ENCODE measurements at places on chromosomes 5 and 9. TPM values are rescaled to one million over a fixed set of nuclear protein-coding genes. Genes with fewer than 3 reads are reported as not detected.

DMGDH gene
- 4.7 TPM for total RNA-seq

MAP3K1 gene
- total RNA-seq: 23.7 TPM

SGCD gene
- total RNA-seq: 0.42 TPM

FCN1 gene
- not detected for total RNA-seq

COL15A1 gene
- 0.27 TPM for total RNA-seq

INSL4 gene
- not detected for total RNA-seq

RNF14 gene
- 33.0 TPM for total RNA-seq

GPRIN1 gene
- total RNA-seq: 4.8 TPM

IER5L gene
- total RNA-seq: 8.1 TPM

GABRA6 gene
- total RNA-seq: not detected

SH2D3C gene
- total RNA-seq: 0.74 TPM

- no peak for DNase-seq
Measured at GRCh38 chr5:54175-54730, 37.7 kb upstream of the PLEKHG4B start.

DNA sequence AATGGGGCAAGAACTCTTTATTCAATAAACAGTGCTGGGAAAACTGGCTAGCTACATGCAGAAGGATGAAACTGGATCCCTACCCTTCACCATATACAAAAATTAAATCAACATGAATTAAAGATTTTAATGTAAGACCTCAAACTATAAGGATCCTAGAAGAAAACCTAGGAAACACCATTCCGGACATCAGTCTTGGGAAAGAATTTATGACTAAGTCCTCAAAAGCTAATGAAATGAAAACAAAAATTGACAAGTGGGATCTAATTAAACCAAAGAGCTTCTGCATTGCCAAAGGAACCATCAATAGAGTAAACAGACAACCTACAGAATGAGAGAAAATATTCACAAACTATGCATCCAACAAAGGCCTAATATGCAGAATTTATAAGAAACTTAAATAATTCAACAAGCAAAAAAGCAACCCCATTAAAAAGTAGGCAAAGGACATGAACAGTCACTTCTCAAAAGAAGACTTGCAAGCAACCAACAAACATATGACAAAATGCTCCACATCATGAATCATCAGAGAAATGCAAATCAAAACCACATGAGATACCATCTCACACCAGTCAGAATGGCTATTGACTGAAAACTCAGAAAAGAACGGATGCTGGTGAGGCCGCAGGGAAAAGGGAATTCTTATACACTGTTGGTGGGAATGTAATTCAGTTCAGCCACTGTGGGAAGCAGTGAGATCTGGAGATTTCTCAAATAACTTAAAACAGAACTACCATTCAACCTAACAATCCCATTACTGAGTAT lies 104.3 kb upstream of the MAP3K1 start:
- no peak for DNase-seq

DNA sequence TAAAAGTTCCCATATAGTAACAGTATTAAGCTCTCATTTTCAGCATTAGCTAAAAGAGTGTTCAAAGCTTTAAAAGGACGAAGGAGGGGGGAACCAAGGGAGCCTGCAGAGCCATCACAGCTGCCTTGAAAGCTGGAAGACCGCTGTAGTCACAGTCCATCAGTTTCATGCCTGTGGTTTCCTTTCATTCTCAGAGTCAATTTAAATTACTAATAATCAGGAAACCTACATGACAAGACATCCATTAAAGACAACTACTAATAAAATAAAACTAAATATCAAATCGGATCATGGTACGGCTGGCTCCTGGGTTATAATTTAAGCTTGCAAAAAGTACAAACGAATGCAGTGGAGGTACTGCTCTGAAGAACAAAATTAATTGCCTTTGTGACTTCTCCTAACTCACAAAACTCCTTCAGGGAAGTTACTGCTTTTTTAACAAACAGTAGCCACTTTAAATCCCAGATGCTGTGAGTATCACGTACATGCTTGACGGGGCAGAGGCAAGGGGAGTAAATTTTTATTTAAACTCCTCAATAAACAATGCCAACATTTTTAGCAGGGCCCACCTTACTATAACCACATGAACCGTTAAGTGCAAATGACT lies 213.5 kb downstream of the DENND1A start:
- no peak for DNase-seq

DNA sequence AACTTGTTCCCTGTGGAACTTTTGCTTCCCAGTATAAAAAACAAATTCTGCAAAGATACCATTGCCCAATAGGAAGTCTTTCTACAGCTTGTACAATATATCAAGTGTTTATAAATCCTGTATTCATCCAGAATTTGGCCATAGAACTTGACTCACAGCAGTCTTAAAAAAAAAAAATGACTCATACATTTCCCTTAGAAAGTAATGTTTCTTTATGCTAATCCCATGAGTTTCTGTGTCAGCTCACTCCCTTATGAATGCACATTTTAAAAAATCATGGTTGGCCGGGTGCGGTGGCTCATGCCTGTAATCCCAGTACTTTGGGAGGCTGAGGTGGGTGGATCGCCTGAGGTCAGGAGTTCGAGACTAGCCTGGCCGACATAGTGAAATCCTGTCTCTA lies 89.3 kb upstream of the DMRT1 start:
- no peak for DNase-seq

DNA sequence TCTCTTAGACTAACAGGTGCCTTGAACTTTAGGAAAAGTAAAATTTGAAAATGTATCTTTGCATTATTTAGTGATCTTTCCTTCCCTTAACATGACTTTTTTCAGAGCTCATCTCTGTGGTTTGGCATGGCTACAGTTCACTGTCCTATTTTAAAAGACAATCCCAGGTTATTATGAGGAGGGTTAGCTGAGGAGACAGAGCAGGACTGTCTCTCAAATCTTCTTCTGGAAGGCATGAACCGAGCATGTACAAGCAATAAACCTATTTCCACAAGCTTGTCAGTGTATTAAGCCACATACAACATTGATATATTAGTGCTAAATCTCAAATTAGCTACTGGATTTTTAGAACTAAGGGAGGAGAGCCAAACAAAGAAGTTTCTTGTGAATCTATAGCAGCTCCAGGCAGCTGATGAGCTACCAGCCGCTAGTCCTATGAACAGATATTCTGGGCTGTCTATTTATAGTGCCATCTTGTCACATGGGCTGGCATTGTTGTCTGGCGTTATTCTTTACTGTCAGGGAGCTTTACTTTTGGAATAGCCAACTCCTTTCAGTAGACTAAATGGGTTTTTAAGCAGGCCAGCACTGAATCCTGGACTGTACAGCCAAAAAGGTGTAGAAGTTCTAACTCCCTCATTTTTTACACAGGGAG lies 171.2 kb upstream of the ACTBL2 start:
- DNase-seq: no peak

- no peak for DNase-seq
Measured at GRCh38 chr9:89383030-89383720, 64.9 kb downstream of the SECISBP2 start.

- DNase-seq: no peak
Measured at GRCh38 chr9:79220251-79220650, 351.5 kb upstream of the TLE4 start.

DNA sequence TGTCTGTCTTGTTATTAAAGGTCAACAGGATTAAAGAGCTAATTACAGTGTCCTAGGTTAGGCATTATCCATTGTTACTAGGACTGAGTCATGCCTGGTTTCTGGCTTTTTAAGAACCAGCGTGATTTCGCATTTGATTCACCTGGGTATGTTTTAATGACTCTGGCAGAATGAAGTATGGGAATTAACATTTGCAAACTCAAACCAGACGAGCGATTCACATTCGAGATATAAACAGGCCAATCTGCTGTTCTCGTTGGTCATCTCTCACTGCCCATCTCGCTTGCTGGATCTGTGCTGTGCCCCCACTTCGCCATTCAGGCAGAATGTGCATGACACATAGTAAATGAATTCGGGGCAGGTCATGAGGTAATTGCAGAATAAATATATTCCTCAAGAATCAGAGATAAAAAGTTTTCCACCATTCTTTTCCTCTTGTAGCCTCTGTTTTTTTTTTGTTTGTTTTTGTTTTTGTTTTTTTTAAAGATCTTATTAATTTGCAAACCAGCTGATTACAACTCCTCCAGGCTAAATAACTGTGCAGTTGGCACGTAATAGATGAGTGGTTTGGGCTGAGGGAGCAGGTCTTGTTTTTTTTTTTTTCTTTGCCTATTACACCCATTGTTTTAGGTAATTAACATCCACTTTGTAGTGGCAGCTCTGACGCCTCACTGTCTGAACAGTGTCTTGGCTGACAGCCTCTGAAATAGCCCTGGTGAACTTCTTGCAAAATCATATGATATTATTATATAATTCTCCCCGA lies 313.5 kb upstream of the MSX2 start:
- no peak for DNase-seq

- no peak for DNase-seq
Measured at GRCh38 chr5:175261526-175261925, 182.5 kb downstream of the DRD1 start.

DNA sequence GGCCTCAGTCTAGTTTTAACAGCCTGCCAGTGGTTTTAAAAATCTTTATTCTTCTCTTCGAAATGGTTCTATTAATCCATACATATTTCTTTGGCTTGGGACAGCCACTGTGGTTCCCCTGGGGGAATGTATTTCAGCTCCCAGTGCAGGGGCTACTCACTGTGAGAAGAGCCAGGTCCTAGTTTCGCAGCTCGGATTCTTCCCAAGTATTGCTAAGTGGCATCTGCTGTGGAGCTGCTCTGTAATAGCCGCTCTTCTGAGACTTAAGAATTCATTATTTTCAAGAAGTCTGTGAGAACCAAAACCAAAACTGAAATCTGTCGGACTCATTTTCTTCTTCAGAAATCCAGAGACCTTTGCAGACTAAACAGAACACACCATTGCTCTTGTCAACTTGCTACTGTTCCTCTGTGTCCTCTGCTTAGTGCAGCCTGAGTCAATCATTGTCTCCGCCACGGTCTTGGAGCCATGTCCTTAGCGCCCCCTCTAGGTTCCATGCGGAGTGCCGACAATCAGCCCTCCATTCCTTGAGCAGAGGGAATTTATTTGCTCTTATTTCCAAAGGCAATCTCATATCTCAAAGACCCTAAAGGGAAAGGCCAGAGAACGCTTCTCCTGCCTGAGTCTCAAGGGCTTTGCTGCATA lies 478.2 kb downstream of the SPATA31D1 start:
- DNase-seq: peak; percentile 90

GRCh38 chr5:39447059-39447458 lies 22.3 kb upstream of the DAB2 start:
- DNase-seq: no peak

GRCh38 chr9:120592210-120592609 lies 12.2 kb upstream of the CDK5RAP2 start:
- DNase-seq: no peak

DNA sequence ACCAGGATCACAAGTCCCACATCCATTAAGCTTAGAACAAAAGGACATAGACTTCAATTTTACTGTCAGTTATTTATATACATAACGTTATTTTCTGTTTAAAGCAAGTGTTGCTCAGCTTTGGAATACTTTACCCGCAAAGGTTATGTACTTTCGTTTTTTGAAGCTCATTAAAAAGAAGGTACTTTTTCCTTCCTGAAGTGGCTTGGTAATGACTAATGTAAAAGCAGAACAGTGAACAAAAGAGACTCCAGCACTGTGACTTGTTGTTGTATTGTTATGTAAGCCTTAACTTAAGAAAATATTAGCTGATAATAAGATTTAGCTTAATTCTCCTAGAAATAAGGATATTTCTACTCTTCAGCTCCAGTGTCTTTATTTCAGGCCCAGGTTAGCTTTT lies 97.3 kb upstream of the SLCO6A1 start:
- no peak for DNase-seq

DNA sequence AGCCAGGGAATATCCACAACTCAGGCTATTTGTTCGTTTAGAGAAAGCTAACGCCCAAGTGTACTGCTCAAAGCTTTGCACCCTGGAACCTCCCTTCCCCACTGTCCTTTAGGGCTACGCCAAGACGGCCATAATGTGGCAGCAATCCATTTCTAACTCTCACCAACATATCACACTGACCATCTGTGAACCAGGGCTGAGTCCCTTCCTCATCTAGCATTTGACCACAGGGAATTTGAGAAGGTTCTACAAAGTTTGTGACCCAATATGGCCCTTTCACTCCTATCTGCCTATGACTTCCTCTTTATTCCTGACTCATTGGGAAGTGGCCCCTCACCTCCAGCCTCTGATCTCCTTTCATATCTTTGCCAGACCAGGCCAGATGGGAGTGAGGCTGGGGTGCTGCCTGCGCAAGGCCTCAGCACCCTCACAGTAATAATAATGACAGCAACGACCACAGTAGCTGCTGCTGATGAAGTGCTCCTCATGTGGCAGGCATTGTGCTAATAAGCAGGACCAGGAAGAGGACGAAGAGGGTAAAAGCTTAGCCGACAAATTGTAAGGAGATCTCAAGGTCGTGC lies 9.3 kb upstream of the ARAP3 start:
- DNase-seq: no peak

DNA sequence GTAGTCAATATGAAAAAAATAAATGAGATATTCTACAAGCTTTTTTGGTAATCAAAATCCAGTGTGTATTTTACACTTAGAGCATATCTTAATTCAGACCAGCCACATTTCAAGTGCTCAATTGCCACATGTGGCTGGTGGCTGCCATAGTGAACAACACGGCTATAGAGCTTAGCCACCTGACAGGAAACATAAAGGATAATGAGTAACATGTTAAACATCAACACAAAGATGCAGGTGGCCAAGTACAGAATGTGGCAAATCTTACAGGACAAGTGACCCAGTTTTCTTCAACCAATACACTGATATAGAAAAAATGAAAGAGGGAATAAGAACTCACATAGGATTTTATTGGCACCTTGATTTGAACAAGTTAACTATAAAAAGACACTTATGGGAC lies 61.4 kb downstream of the KIF24 start:
- no peak for DNase-seq

- DNase-seq: peak; percentile 40
Measured at GRCh38 chr5:168712280-168712924, 133.2 kb upstream of the PANK3 start.

GRCh38 chr9:122444041-122444733 lies 33.5 kb downstream of the OR1J1 start:
- DNase-seq: no peak

DNA sequence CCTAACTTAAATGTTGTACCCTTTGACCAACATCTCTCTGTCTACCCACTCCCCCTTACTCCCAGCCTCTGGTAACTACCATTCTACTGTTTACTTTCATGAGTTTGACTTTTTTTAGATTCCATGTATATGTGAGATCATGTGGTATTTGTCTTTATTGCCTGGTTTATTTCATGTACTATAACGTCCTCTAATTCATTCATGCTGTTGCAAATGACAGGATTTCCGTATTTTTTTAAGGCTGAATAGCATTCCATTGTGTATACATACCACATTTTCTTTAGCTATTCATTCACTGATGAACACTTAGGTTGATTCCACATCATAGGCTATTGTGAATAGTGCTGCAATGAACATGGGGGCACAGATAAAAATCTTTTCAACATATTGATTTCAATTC lies 11.8 kb upstream of the NDUFB6 start:
- no peak for DNase-seq

DNA sequence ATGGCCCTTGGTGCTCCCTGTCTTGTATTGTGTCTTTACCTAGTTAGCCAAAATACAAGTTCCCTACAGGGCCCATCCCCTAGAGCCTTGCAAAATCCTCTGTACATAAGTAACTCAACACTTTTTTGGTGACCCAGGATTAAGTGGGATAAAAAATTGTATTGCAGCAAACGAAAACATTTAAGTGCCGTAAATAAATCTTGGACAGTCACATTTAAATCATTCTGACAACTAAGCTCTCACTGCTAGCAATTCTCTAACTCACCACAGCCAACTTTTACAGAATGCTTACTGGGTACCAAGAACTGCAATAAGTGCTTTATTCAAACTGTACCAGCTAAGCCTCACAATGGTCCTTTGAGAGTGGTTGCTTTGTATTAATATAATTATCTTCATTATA lies 56.6 kb downstream of the GNAQ start:
- DNase-seq: no peak

GRCh38 chr5:138463419-138464007 lies 1.8 kb upstream of the EGR1 start:
- peak; percentile 65 for DNase-seq

Measured in endodermal cell (in vitro differentiated cells).